ENCODE measurements at places on chromosomes 13 and 19.
A peak's percentile ranks its signal among the peaks of the same experiment; 100 is the strongest.

DNA sequence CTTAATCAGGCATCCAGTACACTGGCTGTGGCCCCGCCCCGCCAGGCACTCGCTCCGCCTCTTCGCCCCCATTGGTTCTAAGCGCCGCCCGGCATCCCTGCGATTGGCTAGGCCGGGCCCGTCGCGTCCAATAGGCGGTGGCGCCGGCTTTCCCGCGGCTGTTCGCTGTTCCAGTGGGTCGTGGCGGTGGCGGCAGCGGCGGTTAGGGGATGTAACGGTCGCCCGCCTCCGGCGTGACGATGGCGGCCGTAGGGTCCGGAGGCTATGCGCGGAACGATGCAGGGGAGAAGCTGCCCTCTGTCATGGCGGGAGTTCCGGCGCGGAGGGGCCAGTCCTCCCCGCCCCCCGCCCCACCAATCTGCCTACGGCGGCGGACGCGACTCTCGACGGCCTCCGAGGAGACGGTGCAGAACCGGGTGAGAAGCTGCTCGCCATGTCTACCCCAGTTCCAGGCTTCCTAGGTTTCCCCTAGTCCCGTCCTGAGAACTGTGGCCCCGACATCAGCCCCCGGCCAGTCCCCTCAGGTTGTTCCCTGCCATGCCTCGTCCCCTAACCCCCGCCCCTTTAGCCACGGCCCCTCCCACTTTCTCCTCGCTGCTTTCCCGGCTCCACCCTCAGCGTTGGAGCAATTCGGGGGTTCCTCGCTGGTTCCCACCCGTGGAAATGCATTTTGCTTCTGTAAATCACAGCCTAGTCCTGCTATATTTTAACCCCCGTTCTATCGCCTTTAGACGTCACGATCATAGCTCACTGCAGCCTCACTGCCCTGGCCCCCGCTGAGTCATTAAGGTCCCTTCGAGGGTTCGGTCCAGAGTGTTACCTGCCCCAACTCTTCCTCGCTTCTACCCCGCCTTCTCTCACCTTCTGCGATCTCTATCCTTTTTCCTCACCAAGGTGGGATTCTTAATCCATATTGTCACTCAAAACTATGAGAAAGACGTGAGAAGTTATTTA lies at the start of gene WDR62:
WDR62 (plus strand) TSS at position 165 of the 954 bp plus-strand sequence; CDS start at position 240, 75 bp downstream.
- no peak for DNase-seq

DNA sequence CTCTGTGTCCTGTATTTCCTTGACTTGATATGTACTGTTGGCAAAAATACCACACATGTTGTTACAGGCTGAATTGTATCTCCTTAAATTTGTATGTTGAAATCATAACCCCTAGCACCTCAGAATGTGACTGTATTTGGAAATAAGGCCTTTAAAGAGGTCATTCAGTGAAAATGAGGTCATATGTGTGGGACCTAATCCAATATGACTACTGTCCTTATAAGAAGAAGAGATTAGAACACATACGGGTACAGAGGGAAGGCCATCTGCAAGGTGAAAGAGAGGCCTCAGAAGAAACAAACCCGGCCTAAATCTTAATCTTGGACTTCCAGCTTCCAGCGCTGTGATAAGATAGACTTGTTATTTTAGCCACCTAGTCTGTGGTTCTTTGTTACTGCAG lies 202.5 kb downstream of the NUFIP1 start:
- no peak for DNase-seq

GRCh38 chr13:45575830-45576180 lies 39.7 kb downstream of the ERICH6B start:
- DNase-seq, result no peak

- peak; percentile 90 for DNase-seq
Observed at GRCh38 chr13:72727417-72728289, at the start of the genes BORA and MZT1. TSS of gene BORA (plus strand) at chr13:72727923. CDS start at chr13:72728941, 1,018 bp downstream. TSS of gene MZT1 (minus strand) at chr13:72727629. CDS start at chr13:72727602, 27 bp downstream.

- no peak for DNase-seq
Observed at GRCh38 chr13:111270126-111270525, 50.3 kb upstream of the TEX29 start.

GRCh38 chr13:95375706-95376105 lies 74.5 kb upstream of the ABCC4 start:
- DNase-seq, result no peak

DNA sequence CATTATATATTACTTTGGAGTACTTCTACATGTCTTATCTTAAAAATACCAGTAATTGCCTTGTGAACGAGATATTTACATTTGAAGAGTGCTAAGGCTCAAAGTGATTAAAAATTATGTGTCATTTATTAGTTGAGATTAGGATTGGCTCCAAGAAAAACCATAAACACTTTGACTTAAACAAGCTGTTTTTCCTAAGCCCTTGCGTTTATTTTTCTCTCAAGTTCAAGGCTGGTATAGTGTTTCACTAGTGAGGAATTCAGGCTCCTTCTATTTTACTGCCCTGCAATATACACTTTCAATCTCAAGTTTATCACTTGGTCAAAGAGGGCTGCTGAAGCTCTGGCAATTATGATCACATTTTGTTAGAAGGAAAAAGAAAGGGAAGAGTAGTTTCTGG lies 49.9 kb downstream of the UFM1 start:
- DNase-seq, result no peak

- DNase-seq, result no peak
Observed at GRCh38 chr19:2255982-2256685, at the start of gene JSRP1. TSS of gene JSRP1 (minus strand) at chr19:2256417. CDS start at chr19:2255314, 1,103 bp downstream.

DNA sequence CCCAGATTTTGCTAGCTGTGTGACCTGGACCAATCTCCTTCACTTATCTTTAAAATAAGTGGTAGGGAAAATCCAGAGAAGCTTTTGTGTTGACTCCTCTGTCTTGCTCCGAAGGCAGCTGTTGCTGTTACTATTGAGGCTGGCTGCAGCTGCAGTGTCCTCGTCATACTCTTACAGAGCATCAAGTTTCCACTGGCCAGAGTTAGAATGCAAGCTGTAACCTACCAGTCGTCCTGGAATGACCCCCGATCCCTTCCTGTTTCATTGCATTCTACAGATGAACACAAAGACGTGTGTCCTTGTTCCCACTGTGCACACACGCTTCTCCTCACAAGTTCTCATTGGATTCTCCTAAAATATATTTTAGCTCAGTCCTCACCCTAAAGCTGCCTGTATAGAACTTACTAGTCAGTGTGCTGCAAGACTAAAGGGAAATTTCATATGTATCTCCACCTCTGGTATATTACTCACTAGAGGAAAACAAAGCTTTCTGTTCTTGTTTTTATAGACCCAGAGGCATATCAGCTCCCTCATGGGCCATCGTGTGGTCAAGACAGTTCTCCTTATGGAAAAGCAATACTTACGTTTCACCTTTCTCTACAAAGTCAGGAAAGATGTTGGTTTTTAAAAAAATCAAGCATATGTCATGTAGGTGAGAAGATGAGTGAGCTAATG lies 589.8 kb downstream of the LMO7 start:
- no peak for DNase-seq

DNA sequence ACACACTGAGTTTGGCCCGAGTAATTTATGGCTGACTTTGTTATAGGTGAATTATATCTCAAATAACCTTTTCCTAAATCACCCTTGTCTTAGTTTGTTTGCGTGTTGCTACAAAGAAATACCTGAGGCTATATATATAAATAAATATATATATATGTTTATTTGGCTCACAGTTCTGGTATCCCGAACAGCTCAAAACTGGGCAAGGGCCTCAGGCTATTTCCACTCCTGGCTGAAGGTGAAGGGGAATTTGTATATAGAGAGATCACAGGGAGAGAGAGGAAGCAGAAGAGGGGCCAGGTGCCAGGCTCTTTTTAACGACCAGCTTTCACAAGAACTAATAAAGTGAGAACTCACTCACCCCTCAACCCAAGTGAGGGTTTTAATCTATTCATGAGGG lies 159.9 kb upstream of the STARD13 start:
- no peak for DNase-seq

DNA sequence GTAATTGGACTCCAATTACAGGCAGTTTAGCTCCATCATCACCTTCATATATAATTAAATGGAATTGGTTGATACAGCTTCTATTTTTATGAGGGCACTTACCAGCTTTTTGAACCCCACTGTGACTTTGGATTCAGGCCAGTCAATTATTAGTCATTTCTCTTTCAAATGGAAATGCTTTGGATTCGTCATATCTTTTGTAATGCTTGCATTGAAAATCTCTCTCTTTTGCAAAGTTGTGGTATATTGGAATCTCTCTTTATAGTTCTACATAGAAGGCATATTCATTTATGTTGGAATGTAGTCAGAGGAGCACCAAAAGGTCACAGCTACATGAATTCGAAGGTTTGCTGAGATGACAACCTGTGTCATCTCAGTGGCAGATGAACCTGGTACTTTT lies 1074.3 kb upstream of the SLC10A2 start:
- no peak for DNase-seq

DNA sequence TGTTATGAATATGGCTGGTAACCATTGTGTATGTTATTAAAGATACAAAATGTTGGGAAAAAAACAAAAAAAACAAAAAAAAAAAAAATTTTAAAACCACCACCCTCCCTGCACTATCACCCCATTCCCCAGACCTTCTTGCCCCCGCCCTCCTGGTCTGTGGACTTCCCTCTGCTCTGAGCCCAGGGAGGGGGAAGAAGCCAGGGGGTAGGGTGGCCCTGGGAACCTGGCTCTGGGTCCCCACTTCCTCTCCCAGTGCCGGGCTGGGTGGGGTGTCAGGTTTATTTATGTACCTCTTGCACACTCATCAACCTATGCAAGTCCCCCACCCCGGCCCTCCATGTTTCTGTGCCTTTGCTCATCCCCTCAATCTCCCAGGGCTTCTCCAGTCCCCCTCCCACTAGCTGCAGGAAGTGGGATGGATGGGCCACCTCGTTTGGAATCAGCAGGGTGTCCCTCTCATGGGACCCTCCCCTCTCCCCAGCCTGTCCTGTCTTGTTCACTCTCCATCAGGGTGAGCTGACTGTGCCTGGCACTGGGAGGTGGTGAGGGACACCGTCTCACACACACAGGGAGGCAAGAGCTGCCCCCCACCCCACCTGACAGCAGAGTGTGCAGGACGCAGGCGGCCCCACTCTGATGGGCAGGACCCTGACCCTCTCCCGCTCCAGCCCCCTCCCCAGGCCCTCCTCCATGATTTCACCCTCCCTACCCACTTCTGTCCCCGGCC lies 5.9 kb downstream of the PAF1 start:
- DNase-seq, result no peak

GRCh38 chr13:111946214-111946613 lies 120.7 kb upstream of the SOX1 start:
- no peak for DNase-seq

DNA sequence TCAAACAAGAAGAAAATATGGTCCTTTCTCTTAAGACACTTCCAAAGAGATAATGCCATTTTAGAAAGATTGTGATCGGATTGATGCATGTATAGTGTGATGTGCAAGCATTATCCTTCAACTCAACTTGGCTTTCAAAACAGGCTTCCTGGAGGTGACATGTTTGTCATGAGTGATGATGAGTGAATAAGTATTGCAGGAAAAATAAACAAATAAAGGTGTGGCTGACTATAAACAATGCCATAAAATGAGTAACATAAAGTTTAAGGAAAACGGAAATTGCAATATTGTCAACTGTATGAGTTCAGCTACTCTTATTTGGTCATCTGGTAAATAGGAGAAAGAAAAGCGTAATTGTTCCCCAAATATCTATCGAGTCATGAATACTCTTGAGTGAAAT lies 1283.7 kb downstream of the PCDH9 start:
- DNase-seq, result no peak

DNA sequence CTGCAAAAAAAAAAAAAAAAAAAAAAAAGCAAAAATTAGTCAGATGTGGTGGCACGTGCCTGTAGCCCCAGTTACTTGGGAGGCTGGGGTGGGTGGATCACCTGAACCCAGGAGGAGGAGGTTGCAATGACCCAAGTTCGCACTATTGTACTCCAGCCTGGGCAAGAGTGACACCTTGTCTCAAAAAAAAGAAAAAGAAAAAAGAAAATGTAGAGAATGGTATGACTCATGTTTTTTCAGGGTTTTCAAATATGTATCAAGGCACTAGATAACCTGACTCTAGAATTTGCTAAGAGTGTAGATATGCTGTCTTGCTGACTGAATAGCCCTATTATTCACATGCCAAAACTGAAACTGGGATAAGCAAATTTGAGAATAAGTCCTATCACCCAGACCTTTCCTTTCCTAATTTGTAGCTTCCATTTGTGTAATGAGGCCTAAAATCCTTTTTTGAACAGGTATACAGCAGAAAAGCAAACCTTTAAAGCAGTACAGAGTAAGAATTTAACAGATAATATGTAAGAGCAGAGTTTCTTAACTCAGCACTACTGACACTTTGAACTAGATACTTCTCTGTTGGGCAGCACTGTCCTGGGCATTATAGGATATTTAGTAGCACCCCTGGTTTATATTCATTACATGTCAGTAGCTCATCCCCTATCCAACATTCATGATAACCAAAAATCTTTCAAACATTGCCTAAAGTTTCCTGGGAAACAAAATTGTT lies 108.6 kb downstream of the ELF1 start:
- no peak for DNase-seq

DNA sequence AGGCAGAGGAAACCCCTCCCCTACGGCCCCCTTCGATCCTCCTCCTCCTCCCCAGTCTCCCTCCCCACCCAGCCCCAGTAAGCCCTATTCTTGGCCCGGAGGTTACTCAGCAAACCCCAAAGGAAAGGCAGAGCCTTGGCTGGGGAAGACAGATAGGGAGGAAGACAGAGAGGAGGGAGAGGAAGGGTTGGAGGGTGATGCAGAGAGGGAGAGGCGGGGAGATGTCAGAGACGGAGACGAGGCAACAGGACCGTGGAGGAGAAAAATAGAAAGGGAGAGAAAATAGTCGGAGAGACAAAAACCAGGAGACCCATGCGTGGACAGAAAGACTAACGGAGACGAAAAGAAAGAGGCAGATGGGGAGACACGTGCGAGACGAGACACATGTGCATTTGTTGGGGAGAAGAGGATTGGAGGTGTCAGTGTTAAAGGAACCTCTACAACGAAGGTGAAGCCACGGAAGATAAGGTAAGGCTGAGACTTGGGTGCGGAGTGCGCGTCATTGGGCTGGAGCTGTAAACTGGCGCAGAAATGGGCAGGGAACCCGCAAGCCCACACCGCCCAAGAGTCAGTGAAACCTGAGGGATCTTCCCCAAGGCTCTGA lies 2.9 kb downstream of the TGFB1 start:
- DNase-seq, result peak; percentile 21

- no peak for DNase-seq
Observed at GRCh38 chr13:84668637-84669036, 786.4 kb upstream of the SLITRK1 start.

DNA sequence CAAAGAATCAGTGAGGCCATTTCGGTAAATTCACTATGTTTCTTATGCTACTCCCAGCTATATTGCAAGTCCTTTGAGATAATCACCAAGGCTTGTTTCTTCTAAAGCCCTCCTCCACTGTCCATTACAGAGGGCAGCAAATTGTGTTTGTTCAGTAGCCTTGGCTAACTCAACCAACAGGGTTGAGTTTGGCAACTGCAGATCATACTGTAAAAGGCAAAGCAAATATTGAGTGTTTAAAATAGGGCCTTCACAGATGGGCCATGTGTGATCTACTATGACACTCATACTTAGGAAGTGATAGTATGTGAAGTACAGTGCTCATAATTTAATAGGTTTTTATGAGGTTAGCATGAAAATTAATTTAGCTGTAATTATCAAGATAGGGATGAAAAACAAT lies 171.3 kb downstream of the DACH1 start:
- DNase-seq, result no peak

- DNase-seq, result no peak
Observed at GRCh38 chr19:53019684-53020083, 6.0 kb downstream of the ERVV-1 start.

- peak; percentile 77 for DNase-seq
Observed at GRCh38 chr19:19115954-19116353, 22.3 kb downstream of the TMEM161A start.

Data from hematopoietic multipotent progenitor cell treated with erythropoietin and hydrocortisone succinate and interleukin-3 and kit ligand, for 17 days (in vitro differentiated cells).